ENCODE measurements at places on chromosomes 12 and 14.

- no peak for DNase-seq
These were observed 44.6 kb downstream of the MAX start for GRCh38 chr14:65057695-65058094.

DNA sequence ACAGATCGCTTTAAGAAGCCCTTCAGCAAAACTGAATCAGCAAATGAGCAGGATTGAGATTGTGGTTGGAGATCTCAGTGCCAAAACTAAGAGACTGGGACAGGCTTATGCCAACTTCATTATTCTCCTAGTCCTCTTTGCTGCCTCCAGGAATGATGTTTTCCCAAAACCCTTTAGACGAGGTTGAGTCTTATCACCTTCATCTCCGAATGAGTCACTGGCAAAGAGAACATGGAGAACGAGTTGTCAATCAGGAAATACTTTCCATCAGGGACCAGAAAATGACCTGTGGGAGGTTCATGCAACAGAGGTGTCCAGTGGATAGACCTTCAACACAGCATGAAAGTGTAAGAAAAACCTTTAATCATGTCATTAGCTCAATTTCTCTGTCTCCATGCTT is 461.5 kb downstream of the RMST start:
- DNase-seq = no peak

DNA sequence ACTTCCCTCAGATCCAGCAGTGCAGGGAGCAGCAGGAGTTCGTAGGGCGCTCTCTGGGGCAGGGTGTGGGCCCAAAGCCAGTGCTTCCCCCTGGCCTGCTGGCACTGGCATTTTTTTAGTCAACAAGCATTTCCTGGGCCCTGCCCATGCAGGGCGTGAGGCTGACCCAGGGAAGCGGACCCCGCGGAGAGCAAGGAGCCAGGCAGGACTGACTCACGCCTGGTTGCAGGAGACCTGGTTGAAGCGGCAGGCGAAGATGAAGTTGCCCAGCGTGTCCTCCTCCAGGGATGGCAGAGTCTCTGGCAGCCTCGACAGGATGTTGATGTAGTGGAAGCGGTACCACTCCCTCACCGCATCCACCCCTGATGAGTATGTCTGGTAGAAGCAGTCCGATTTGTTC is 13.5 kb downstream of the SCNN1A start:
- no peak for DNase-seq

- no peak for DNase-seq
These were observed 49.2 kb downstream of the SLC35F4 start for GRCh38 chr14:57816568-57817284.

- no peak for DNase-seq
These were observed 115.4 kb downstream of the DUSP6 start for GRCh38 chr12:89236748-89237383.

DNA sequence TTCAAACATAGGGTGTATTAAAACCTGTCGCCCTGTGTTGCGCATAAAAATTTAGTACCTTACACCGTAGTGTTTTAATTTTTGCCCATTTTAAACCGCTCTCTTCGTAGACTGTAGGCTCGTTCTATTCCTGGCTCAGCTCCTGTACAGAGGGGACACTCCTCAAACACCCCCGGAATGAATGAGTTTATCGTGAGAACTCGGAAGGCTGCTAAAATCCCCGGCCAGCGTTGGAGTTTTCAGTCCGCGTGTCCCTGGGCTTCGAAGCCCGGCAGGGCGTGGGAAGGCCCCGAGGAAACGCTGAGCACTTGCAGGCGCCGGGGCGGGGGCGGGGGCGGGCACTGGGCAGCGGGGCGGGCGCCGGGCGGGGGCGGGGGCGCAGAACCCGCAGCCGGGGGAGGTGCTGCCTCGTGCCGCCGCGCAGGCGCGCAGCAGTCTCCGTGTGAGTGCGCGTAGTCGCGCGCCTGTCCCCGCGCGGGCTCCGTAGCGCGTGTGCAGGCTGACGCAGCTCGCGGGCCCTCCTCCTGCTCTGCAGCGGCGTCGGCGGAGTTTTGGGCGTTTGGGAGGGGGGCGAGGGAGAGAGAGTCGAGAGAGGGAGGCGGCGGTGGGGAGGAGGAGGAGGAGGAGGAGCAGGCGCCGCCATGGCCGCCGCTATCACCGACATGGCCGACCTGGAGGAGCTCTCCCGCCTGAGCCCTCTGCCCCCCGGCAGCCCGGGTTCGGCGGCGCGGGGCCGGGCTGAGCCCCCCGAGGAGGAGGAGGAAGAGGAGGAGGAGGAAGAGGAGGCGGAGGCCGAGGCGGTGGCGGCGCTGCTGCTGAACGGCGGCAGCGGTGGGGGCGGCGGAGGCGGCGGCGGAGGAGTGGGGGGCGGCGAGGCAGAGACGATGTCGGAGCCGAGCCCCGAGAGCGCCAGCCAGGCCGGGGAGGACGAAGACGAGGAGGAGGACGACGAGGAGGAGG is at the start of gene AEBP2:
AEBP2 (plus strand) TSS at position 434 of the 960 bp plus-strand sequence; CDS start at position 642, 208 bp downstream.
- peak; percentile 57 for DNase-seq

- no peak for DNase-seq
These were observed 11.0 kb downstream of the KLHDC1 start for GRCh38 chr14:49703965-49704364.

DNA sequence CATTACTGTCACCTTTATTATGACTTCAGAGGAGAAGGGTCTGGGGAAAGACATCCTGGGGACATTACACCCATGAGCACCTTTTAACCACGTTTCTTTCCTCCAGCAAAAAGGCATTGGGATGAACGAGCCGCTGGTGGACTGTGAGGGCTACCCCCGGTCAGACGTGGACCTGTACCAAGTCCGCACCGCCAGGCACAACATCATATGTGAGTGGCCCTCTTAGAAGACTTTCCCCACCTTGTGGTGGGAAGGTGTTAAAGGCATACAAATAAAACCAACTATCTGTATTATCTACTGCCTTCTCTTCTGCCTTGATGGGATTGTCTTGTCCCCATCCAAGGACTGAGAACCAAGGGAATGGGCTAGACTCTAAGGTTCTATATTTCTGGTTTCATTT is 6.0 kb downstream of the PSMD9 start:
- DNase-seq = no peak

DNA sequence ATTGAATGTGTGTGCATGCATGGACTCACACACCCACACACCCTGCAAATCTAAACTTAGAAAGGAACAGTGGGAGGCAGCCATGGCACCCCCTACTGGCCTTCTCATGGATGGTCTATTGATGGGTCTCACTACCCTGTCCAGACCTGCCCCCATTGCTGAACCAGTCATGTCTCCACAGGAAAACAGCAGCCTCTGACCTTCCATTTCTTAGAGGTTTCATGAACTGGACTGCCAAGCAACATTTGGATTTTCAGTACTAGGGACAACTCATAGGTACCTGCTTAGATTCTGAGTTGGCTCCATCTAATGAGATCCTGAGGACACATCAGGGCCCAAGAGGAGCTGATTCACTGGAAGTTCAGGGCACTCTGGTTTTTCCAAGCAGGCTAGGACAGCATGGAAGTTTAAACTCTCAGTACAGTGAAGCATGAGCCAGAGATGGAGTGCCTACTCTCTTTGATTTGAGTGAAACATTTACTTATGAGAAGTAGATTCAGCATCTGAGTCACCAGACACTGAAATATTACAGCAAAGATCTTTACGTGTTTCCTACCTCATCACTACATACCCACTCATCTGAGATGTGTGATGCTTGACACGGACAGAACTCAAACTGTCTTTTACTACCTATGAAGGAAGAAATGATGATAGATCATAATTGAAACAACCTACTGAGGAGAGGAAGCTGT is 98.9 kb upstream of the PLEKHG7 start:
- DNase-seq = no peak

DNA sequence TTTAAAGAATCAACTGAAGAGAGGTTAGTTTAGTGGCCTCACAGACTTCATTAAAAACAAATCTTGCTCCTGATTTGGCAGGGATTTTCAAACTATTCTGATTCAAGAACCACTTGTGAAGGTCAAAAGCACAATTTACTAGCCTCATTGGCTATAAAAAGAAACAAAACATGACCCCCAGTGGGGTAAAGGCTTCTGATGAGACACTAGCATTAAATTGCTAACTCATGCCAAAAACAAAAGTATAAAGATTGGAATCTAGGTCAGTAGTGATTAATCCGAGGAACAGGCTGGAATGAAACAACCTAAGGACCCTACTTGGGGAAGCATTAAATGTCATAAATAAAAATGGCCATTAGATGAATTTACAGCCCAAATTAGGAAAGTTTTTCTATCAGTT is 312.3 kb downstream of the PAWR start:
- DNase-seq = no peak
